Stimulated activated naive CD8-positive, alpha-beta T cell treated with anti-CD3 and anti-CD28 coated beads, Interleukin-15, Interleukin-2, amounts not matched to agents 100 U/mL and 50 U/mL, for 24 hours (primary cell): ENCODE measurements at places on chromosomes 6 and 20.

DNA sequence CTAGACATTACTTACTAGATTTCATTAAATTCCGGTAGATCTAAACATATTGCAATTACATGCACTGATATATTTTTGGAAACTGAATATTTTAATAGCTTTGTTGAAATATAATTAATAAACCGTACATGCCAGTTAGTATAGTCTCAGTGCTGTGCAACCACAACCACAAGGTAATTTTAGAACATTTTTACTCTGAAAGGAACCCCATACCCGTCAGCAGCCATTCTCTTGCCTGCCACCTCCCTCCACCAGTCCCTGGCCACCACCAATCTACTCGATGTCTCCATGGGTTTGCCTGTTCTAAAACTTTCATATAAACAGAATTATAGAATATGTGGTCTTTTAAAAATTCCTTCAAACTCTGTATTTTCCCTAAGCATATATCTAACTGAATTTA, 293.9 kb downstream of the THBS2 start:
- DNase-seq = no peak

GRCh38 chr6:69985180-69985579, 118.8 kb downstream of the COL19A1 start:
- DNase-seq = no peak

- DNase-seq = no peak
These were observed 6.3 kb upstream of the PPP1R16B start for GRCh38 chr20:38799203-38799602.

DNA sequence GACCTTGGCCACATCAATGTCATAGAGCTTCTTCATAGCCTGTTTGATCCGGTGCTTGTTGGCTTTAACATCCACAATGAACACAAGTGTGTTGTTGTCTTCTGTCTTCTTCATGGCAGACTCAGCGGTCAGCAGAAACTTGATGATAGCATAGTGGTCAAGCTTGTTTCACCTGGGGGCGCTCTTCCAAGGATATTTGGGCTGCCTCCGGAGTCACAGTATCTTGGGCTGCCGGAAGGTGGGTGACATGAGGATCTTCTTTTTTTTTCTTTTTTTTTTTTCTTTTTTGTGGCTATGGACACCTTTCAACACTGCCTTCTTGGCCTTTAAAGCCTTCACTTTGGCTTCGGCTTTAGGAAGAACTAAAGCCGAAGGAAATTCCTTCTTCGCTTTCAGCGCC, 244.6 kb downstream of the GJA1 start:
- DNase-seq = no peak

- peak; percentile 84 for DNase-seq
These were observed 54.3 kb downstream of the SYTL3 start for GRCh38 chr6:158703837-158704822.

DNA sequence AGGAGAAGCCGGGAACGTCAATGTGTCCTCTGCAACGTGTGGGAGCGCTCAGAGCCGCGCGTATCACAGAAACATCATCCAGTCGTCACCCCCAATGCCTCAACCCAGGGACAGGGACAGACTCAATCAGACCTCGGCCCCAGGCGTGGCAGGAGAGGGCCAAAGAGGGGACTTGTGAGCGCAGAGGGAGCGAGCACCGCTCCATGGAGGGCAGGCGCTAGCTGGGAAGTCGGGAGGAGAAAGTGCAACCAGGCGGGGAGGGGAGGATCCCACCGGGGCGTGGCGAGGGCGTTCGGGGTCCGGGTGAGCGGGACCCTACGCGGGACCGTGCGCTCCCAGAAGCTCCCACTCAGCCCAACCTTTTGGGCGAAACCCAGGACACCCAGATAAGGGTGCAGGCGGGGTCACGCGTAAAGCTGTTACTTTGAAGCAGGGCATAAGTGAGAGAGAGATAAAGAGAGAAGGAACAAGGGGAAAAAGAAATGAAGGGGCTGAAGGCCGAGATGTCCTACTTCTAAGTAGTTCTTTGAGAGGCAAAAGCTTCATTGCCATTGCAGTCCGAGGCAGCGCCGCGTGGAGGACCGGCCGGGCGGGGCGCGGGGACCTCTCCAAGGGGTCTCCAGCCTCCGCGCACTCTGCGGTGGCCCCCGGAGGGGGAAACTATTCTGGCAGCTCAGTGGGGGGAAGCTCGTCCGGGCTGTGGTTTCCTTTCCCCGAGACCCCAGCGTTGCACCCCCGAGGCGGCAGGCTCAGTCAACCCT, 862 bp upstream of the SOBP start:
- peak; percentile 30 for DNase-seq

DNA sequence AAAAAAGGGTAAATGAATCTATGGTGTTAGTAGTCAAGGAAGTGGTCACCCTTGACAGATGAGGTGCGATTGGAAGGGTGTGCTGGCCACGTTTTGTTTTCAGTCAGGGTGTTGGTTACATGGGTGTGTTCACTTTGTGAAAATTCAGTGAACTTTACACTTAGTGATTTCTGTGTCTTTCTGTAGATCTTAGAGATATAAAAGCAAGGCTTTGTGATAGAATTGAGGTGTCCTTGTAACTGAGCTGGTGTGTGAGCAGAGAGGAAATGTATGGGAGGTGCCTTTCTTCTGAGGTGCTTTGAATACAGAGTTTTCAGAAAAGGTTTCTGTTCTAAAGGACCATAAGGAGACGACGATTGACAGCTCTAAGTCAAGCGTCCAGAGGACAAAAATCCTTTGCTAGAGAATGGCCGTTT, 90.5 kb downstream of the SAMD3 start:
- DNase-seq = peak; percentile 30

GRCh38 chr6:150112233-150112632, 30.6 kb upstream of the PPP1R14C start:
- DNase-seq = no peak

GRCh38 chr6:109743739-109744138, 52.6 kb downstream of the FIG4 start:
- DNase-seq = no peak
